GM13977 (cell line): ENCODE measurements at places on chromosomes 2 and 18.

DNA sequence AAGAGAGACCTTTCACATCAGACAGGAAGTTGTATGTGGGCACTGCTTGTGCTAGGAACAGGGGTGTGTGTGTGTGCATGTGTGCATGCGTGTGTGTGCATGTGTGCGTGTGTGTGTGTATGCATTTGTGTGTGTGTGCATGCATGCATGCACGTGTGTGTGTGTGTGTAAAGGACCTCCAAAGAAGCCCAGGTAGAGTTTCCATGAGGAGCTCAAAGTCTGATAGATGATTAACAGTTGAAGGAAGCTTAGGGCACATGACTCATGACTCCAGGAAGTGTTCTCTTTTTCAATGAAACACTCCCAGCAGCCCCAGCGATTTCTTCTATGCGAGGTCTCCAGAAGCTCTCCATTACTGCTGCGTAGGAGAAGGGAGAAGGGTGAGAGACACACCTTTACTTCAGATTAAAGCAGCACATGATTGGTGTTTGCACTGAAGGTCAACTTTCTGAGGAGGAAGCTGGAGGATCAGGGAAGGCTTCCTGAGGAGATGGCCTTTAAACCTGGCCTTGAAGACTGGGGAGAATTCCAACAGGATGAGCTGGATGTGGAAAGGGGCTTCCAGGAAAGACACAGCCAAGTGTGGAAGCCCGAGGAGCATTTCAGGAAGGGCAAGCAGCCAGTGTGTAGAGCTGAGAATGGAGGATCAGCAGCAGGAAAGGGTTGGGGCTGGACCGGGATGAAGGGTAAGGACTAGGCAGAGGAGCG is 77.7 kb downstream of the SMAD4 start:
- no peak for DNase-seq

DNA sequence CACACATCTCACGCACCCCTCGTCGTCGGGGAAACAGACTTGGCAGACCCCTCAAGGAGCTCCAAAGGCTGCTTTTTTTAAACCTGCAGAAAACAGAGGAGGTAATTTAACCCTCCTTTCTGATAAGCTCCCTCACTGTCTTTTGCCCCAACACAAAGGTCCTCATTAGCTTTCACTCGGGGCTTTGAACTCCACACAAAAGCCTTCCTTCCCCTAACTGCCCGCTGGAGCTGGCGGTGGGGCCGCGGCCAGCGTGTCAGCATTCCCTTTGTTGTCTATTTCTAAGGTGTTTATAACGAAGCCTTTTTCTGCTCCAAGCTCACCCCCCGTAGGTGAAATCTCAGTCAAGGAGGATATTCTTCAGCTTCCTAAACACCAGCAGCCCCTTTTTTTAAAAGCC is 43.5 kb upstream of the ID2 start:
- DNase-seq = no peak

- DNase-seq = no peak
Observed at GRCh38 chr18:74520096-74520833, 14.0 kb upstream of the CNDP1 start.

- no peak for DNase-seq
Observed at GRCh38 chr2:124967325-124967724, 942.2 kb downstream of the CNTNAP5 start.

- DNase-seq = no peak
Observed at GRCh38 chr18:22314001-22314400, 103.7 kb downstream of the CTAGE1 start.
